NCI-H2107 (cell line): ENCODE measurements at places on chromosomes 12 and 14.

GRCh38 chr14:99579903-99580571, 24.0 kb downstream of the CCDC85C start:
- DNase-seq = no peak

DNA sequence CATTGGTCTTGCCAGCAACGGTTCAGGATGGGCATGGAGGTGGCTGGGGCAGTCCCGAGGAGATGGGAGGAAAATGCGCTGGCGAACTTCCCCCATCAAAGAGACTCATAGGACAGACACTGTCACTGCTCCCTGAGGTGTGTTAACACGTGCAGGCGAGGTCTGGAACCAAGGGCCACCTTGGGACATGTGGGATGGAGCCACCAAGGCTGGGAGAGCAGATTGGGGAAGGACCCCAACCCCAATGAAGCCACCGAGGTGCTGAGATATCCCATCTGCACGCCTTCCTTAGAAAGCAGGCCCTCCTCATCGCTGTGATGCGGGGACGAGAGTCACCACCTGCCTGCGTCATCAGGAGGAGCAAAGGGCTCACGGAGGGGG, 16.9 kb upstream of the BEGAIN start:
- DNase-seq = no peak

DNA sequence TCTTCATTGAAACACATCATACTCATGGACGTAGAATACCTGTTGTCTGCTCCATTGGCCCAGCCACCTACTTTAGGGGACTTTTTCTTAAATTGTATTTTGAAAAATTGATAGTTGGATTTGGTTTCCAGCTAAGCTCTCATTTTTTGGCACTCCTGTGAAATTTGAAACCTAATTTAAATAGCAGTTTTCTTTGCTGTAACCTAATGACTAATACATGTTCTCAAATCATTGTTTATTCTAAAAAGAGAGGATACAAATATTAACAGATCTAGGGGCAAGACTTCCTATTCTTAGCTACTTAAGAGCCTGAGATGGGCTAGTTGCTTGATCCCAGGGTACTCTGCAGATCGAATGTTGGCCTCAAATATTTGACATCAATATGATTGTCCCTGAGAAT, 78.9 kb downstream of the PLEKHA5 start:
- no peak for DNase-seq

DNA sequence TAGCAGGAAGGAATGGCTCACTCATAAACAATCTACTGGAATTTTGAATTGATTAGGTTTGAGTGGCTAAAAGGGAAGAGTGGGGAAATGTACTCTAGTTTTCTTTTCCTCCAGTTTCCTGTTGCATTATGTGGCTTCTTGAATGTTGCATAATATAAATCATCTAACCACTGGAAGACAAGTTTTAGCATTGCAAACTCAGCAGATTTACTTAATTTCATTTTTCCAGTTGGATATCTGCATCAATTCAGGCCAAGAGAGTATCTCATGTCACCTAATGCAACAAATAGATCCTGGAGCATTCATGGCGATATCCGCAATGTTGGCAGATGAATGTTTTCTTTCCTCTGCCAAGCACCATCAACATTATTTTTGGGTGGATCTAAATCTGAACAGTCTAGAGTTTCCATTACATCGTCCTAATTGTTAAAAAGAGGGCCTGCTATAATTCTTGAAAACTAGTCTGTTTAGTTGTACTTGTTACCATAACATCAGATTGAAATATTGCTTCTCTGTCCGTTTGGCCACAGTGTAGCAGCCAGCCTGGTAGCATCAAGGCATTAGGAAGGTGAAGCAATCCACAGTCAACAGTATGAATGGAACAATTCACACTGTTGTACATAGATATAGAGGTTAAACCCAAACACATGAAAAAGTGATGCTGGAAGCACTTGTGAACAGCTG, 544.2 kb downstream of the ETNK1 start:
- no peak for DNase-seq

GRCh38 chr12:58396239-58396638, 454.9 kb downstream of the ATP23 start:
- no peak for DNase-seq
